ENCODE measurements at places on chromosomes 12 and 14.

- no peak for DNase-seq
These were observed 31.5 kb upstream of the ACTN1 start for GRCh38 chr14:69010648-69011047.

- no peak for DNase-seq
These were observed 51.4 kb upstream of the ANO2 start for GRCh38 chr12:5996459-5996858.

DNA sequence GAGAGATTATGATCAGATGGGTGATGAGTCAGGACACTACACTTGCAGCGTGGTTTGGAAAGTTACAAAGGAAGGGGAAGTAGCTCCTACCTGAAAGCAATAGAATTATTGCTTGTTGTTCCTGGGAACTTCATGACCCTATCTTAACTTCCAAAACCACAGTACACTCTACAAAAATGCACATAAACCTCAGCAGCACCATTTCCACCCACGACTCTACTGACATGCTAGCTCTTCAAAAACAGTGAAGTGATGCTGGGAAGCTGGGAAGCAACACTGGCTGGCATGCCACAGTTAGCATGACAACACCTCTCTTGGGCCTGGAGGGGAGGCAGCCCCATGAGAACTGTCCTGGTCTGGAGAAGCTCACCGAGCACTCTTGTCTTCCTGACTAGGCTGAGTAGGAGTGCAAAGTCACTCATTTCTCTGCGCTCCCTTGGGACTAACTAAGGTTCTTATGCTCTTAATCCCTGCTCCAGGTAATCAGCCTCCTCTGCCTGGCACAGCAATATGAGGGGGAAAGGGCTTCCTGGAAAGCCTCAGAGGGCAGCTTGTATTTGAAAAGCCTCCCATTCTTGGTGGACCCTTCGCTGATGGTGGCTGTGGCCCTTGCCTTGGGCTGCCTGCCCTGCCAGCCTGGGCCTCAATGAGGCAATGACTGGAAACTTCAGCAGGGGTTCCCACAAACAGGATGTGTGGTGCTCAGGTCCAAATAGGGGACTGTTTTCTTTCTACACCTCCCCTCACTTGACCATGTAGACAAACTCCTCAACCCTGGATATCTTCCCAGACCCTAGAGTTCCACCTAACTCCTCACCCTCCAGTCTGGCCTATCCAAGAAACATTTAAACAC is 1.2 kb downstream of the KRT3 start:
- DNase-seq, result no peak

- no peak for DNase-seq
These were observed 87.7 kb downstream of the KCNH5 start for GRCh38 chr14:62957562-62957961.

DNA sequence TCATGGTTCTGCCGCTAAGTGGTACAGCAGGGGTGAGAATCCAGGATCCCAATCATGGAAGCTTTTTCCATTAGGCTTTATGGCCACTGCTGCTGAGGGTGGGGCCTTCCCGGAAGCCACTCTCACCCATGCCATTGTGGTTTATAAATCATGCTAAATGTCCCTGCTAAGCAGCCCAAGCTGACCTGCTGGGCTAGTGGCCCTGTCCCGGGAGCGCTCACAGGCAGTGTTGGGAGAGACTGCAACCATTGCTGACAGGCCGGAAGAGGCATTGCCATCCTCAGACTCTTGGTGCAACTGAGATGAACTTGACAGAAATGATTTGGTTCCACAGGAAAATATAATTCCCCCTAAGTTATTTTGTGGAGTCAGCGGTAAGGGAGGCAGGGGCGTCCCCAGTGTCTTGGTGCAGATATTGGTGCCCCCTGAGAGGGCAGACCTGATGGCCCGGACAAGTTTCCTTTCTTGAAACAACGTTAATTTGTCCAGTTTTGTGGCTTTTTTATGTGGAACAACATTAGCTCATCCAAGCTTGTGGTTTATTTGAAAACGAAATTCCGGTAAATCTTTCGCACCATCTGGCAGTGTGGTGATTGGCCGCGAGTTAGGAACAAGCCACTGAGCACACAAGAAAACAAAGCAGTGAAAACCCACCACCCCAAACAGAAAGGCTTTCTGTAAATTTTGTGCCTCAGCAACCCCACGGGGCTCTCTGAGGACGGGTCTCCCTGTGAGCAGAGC is 82.3 kb downstream of the SSPN start:
- DNase-seq, result no peak

- no peak for DNase-seq
These were observed 304.2 kb downstream of the AKAP6 start for GRCh38 chr14:32633224-32633859.

- DNase-seq, result peak; percentile 60
These were observed 1.0 kb upstream of the DDX23 start for GRCh38 chr12:48852734-48853688.

- no peak for DNase-seq
These were observed 290.6 kb downstream of the EGLN3 start for GRCh38 chr14:33660248-33660647.

GRCh38 chr12:82625523-82625922 is 61.2 kb upstream of the TMTC2 start:
- DNase-seq, result no peak

DNA sequence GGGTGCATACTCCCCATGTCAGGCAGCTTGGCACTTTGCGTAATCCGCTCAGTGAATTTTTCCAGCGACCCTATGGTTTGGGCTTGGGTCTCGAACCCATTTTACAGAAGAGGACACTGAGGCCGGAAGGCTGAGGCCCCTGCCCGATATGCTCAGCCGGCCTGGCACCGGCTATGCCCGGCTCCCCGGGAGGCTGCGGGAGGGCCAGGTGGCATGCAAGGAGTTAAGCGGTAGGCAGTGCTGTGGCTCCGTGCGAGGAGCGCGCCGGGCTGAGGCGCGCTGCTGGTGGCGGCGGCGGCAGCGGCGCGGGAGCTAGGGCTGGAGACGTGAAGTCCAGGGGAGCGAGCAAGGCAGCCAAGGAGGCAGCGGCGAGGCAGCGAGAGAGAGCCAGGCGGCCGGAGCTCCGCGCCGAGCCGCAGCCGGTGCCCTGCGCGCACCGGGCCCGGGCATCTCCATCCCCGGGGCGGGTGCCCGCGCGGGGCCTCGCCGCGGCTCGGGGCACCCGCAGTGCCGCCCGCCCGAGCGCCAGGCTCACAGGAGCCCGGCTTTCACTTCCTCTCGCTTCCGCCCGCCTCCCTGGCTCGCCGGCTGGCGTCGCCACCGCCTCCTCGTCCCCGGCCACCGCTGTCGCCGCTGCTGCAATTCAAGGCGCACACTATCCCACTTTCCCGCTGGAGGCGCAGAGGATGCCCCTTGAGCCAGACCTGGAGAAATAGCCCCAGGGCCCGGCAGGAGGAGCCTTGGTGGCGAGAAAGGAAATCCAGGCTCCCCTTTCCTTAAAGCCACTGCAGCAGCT is at the start of gene WSCD2:
TSS of gene WSCD2 (plus strand) at position 272 of the 796 bp plus-strand sequence. CDS start 66,545 bp downstream, outside the sequence.
- peak; percentile 61 for DNase-seq

DNA sequence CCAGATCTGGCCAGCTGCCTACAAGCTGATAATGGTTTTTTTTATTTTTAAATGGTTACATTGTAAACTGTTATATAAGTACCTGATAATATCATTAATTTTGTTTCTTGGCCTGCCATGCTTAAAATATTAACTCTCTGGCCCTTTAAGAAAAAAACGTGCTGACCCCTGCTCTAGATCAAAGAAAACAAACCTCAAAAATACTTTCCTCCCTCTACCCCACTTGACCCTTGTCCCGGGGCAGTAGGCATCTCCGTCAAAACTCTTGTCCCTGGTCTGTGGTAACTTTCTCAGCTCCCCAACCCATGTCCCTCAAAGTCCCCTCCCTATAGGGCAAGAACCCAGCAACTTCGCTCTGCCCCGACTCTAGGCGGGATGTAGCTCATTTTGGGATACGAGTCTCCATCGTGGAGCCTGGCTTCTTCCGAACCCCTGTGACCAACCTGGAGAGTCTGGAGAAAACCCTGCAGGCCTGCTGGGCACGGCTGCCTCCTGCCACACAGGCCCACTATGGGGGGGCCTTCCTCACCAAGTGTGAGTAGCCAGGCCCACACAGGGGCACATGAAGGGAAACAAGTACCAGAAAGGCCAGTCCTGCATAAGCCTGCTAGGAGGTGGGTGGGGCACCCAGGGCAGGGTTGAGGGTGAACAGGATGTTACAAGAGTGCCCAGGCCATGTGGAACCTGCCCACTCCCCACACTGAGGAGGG is 3.5 kb downstream of the RDH5 start:
- no peak for DNase-seq

GRCh38 chr12:109110988-109111495 is 5.3 kb upstream of the ACACB start:
- no peak for DNase-seq

DNA sequence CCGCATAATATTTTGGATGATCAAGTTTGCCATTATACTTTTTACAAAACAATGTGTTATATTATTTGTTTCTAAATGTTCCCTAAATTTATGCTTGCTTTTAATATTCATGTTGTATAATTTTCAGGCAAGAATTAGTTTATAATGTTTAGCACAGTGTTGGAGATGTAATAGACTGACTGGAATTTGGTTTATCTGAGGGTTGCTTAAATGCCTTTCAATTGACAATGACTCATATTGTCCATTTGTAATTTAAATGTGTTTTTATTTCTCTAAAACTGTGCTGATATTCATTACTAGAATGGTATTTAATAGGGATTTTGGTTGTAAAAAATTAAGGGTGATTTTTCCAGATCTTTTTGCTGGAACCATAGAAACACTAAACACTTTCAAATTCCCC is 788.4 kb downstream of the SLC6A15 start:
- no peak for DNase-seq

GRCh38 chr12:2335109-2335508 is 282.3 kb downstream of the CACNA1C start:
- DNase-seq, result no peak

- DNase-seq, result no peak
These were observed 28.2 kb upstream of the CPSF6 start for GRCh38 chr12:69211160-69211559.

DNA sequence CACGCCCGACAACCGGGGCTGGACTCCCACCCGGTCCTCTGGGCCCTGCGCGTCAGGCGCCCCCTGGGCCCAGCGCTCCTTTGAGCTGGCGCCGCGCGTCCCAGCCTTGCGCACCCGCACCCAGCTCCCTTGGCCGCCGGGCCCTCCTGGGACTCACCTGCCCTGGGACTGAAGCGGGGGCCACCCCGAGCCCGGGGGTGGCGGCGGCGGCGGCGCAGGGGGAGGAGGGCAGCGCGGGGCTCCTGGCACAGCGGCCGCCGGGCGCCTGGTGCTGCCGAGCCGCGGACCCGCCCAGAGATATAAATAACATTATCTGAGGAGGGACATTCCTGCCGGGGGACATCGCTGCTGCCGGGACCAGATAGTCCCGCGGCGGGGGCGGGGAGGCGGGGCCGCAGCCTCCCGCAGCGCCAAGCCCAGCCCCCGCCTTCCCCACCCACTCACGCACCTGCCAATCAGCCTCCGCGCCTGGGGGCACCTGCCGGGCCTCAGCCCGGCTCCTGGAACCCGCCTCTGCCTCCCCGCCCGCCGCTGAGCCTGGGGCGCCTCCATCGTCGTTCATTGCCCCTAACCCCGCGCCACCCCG is at the start of gene SPTB:
TSS of gene SPTB (minus strand) at position 273 of the 586 bp plus-strand sequence. CDS start 56,813 bp downstream, outside the sequence.
- peak; percentile 64 for DNase-seq

GRCh38 chr12:97536353-97536752 is 73.7 kb downstream of the RMST start:
- DNase-seq, result no peak

- DNase-seq, result no peak
These were observed 49.5 kb upstream of the PCED1B start for GRCh38 chr12:47029903-47030302.

DNA sequence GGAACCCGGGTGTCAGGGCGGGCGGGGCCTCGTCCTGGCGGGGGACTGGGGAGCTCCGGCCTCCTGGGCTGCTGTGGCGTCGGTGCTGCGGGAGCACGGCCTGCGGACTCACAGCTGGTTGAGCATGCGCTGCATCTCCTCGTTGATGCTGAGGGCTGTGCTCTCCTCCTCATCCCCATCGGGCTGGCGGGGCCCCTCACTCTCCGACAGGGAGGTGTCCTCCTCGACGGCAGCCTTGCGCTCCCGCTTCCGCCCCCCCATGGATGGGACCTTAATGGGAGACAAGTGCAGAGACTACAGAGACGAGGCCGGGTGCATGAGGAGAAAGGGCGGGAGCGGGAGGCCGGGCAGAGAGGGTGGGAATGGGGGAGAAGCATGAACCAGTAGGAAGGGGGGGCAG is 7.3 kb downstream of the IFFO1 start:
- DNase-seq, result no peak

DNA sequence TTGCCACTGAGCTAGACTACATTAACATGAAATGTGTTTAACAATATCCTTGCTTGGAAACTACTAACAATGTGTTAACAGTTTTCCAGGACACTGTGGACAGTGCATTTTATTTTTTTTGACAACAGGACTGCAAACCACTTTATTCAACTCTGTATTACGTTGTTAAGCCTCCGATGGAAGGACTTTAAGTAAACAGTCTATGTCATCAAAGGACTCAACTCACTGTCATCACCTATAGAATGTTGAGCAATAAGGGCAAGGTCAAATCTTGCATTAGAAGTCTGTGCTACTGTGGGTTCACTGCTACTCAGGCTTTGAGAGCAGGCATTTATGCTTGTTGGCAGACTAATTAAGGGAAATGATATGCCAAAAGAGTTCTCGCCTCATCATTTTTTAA is 483.7 kb downstream of the FLRT2 start:
- DNase-seq, result no peak

DNA sequence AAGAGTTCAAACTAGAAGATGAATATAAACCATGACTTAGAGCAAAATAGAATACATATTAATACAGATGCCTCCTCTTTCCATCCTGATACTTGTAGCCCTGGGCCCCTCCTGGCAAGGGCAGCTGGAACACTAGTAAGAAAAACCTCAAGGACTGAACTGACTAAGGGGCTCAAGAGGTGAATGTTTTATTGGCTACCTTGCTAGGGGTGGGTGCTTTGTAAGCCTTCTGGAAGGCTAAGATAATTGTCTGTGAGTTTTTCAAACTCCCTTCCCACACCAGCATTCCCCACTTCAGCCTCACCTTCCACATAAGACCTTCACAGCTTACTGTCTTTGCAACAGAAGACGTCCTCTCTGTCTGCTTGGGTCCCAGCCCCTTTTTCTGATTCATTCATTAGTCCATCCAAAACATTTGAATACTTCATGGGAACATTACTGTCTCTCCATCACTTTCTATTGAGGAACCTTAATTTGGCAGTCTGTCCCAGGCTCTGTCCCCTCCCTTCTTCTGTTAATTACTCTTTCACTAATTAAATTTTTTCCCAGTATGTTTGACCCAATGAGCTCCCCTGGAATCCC is 1.1 kb upstream of the MARCHF9 start:
- no peak for DNase-seq

DNA sequence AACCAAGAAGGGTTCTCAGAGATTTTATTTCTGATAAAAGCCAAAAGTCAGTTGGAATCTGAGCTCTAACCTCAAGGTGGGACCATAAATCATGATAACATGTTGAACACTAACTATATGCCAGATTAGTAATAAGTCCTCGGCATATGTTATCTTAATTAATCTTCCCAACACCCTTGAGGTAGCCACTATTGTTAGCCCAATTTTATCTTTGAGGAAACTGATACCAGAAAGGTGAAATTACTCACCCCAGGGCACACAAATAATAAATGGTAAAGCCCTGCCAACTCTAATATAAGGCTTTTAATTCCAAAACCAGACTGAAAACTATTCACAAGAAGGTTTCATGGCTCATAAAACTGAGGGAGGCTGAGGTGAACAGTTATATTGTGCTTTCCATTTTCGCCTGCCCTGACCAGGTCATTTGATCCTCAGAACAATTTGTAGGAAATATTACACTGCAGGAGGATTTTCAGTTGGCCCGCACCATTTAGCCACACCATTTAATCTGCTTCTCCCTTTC is 16.1 kb upstream of the NUAK1 start:
- no peak for DNase-seq
